ENCODE measurements at places on chromosomes 2 and 18.

GRCh38 chr2:73085691-73086090 is 14.2 kb upstream of the SFXN5 start:
- DNase-seq = peak; percentile 34

- no peak for DNase-seq
Measured at GRCh38 chr2:172455121-172455515, 27.7 kb downstream of the ITGA6 start.

DNA sequence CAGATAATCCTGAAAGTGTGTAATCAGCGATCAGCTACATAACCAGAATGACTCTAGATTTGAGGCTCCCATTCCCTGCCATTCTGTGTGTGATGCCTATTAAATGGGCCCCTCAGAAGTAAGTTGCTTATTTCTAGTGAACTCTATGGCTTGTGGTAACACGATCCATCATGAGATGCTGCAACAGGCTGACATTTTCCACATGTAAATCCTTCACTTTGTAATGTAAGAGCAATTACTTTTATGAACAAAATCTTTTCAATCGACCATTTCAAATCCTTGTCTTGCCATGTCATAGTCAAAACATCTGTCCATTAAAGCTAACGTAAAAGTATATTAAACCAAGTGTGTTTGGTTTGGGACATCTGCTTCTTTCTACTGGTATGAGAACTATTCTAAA is 175.9 kb upstream of the ETAA1 start:
- no peak for DNase-seq

DNA sequence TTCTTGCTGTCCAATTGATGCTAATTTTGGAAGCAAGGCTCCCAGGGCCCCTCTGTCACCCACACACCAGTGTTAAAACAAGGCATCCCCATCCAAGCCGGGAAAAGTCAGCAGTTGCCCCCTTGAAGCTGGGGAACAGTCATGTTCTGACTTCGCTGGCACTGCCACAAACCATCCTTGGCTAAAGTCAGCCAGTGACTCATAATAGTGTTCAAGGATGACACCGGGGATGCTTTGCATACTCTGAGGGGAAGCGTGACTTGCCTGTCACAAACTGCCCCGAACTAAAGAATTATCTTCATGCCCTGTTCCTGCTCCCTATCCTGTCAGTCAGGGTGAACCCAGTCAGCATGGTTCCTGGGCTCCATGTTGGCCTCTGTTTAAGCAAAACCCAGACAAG is 37.0 kb downstream of the TGFA start:
- DNase-seq = no peak

DNA sequence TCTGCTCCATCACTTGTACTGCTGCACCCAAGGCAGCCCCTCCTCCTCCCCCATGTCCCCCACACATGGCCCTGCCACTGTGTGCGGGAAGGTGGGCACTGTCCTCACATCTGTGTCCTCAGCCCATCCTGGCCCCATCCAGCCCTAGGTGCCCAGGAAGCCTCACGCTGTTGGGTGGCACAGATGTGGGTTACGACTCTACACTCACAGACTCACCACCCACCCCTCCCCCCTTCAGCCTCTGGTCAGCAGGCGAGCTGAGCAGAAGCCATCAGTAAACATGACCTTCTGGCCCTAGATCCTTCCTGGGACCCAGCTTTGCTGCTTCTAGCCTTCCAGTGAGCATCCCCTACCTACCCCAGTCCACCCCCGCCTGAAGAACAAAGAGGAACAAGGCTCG is 43.0 kb downstream of the ADCY3 start:
- DNase-seq = no peak

- no peak for DNase-seq
Measured at GRCh38 chr2:98936353-98937351, 627 bp upstream of the CRACDL start.

DNA sequence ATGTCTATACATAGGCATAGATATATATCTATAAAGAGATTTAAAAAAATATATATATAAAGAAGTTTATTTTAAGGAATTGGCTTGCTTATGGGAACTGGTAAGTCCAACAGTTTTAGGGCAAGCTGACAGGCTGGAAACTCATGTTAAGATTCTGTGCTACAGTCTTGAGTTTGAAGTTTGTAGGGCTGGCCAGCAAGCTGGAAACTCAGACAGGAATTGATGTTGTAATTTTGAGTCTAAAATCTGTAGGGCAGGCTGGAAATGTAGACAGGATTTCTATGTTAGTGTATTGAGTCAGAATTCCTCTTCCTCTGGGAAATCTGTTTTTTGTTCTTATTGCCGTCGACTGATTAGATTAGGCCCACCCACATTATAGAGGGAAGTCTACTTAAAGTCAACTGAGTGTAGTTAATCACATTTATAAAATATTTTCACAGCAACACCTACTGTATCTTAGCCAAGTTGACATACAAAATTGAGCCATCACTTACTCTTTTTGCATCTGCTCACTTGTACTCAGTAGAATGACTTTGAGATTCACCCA is 60.8 kb downstream of the PHLPP1 start:
- no peak for DNase-seq

- no peak for DNase-seq
Measured at GRCh38 chr18:22451796-22452195, 34.1 kb upstream of the CTAGE1 start.

- DNase-seq = no peak
Measured at GRCh38 chr2:8064603-8065002, 617.3 kb upstream of the ID2 start.

GRCh38 chr18:44731530-44732237 is 51.0 kb downstream of the SETBP1 start:
- no peak for DNase-seq

- no peak for DNase-seq
Measured at GRCh38 chr18:55857409-55857808, 269.4 kb upstream of the TCF4 start.

DNA sequence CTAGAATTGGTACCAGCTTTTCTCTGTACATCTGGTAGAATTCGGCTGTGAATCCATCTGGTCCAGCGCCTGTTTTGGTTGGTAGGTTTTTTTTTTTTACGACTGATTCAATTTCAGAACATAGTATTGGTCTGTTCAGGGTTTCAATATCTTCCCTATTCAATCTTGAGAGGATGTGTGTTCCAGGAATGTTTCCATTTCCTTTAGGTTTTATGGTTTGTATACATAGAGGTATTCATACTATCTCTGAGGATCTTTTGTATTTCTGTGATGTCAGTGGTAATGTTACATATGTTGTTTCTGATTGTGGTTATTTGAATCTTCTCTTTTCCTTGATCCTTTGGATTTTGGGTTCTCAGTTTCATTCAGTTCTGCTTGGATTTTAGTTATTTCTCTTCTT is 172.1 kb upstream of the ITGA4 start:
- no peak for DNase-seq

GRCh38 chr18:59196161-59196725 is 23.7 kb upstream of the GRP start:
- no peak for DNase-seq

Data from SW 1271 (cell line).